Fibroblast of skin of right biceps (primary cell): ENCODE measurements at places on chromosomes 13 and 19.

DNA sequence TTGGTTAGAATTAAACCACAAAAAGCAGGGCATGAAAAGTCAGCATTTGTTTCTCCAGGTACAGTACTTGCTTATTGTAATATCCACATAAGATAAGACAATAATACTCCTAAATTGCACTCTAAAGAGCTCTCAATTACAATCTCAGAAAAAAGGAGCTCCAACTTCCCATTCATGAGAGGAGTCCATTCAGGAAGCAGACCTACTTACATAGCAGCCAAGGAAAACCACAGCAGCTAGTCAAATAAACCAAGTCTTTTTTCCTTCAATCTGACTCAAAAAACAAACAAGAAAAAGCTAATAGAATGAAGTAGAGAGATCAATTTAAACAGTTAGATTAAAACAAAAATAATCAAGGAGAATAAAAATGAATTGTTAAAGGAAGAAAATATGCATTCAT lies 885.2 kb upstream of the SLITRK6 start:
- DNase-seq, result no peak

DNA sequence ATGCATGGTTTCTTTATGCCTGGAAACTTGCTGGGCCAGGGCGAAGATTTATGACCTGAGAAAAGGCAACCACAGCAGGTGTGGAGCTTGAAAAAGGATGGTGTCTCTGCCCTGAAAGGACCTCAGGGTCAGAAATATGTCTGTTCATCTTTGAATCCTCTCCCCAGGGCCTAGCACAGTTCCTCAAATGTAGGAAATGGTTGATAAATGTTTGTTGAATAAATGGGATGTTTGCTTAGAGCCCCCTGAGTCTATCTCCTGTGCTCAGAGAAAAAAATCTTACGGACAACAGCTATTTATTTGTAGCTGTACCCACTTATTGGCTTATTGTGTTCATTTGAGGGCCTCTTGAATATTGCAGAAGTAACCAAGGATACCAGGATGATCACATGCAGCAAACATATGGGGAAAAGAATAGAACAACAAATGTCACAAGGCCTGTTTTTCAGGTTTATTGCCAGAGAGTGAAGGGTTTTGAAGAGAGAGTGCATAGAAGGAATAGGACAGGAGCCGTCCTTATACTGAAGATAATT lies 114.5 kb downstream of the KLF5 start:
- DNase-seq, result no peak

DNA sequence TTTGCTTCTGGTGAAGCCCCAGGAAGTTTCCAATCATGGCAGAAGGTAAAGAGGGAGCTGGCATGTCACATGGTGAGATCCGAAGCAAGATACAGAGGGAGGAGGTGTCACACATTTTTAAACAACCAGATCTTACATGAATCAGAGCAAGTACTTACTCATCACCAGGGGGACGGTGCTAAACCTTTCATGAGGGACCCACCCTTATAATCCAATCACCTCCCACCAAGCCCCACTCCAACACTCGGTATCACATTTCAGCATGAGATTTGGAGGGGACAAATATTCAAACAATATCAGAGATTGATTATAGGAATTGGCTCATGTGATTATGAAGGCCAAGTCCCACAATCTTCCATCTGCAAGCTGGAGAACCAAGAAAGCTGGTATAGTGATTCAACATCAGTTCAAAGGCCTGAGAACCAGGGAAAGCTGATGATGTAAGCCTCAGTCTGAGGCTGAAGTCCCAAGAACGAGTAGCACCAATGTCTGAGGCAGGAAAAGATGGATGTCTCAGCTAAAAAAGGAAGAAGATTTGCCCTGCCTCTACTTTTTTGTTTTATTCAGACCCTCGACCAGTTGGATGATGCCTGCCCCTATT lies 58.6 kb upstream of the WDFY2 start:
- DNase-seq, result peak; percentile 70

DNA sequence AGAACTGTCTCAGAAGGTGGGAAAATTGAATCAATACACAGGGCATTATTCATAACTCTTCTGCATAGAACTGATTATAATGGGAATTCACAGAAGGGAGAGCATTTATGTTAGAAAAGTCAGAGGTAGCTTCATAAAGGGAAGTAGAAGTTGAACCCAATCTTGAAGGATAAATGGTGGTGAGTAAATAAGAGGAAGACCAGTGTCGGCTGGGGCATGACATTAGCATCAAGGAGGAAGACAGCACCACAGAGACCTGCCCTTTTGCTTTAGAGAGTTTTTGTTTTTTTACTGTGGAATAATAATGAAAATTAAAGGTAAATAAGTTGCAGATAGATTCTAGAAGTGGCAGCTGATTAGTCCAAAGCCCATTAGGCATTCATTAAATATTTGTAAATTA lies 21.9 kb downstream of the CDC16 start:
- DNase-seq, result no peak

GRCh38 chr13:101751488-101751887 lies 299.0 kb downstream of the ITGBL1 start:
- DNase-seq, result peak; percentile 62

GRCh38 chr13:64725492-64725891 lies 2504.6 kb downstream of the PCDH9 start:
- no peak for DNase-seq

DNA sequence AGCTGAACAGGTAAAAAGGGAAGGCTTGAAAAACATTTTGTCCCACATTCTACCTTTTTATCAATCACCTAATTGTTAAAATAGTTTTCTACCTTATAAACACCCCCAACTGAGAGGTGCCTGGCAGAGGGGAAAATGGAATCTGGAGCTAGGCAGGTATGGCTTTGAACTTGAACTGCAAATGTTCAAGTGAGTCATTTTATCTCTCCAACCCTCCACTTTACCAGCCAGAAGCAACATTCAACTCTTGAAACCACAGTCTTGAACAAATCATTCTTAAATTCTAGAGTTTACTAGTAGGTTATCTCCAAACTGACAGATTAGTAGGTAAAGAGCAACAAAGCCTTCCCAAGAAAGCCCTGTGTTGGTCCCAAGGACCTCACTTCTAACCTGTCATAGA lies 116.9 kb downstream of the ABCC4 start:
- no peak for DNase-seq

DNA sequence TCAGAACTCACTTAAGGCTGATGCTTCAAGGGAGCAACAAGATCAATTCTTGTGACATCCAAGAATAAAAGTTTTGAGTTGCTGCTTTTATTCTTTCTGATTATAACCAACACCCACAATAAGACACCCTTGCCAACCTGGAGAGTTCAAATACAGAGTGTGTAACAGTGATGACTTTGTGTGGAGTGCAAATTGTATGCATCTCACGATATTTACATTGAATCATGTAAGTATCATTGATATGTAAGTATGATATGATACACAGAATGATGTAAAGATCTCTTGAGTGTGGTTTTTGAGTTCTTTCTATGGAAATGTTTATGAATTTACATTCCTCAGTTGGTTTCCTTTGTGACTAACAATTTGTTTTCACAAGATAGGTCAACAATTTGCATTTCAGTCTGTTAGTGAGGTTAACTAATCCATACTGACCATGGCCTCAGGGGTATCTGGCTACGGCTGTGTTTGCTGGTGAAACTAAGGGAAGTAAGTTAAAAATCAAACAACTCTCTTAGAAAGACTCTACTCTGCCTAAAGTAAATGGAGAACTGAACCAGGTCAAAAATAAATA lies 12.4 kb downstream of the LHFPL6 start:
- no peak for DNase-seq

GRCh38 chr13:91417660-91418325 lies 19.4 kb downstream of the GPC5 start:
- DNase-seq, result no peak

DNA sequence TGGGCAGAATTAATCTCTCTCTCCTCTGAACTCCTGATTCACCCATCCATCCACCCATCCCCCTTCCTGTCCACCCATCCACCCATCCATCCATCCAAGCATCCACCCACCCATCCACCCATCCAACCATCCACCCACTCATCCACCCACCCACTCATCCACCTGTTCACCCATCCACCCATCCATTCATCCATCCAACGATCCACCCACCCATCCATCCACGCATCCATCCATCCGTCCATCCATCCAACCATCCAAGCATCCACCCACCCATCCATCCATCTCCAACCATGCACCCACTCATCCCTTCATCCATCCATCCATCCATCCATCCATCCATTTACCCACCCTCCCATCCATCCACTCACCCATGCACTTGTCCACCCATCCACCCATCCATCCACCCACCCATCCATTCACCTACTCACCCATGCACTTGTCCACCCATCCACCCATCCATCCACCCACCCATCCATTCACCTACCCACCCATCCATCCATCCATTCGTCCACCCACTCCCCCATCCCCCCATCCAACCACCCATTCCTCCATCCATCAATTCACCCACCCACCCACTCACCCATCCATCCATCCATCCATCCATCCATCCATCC lies 18.7 kb downstream of the MEX3D start:
- DNase-seq, result no peak

DNA sequence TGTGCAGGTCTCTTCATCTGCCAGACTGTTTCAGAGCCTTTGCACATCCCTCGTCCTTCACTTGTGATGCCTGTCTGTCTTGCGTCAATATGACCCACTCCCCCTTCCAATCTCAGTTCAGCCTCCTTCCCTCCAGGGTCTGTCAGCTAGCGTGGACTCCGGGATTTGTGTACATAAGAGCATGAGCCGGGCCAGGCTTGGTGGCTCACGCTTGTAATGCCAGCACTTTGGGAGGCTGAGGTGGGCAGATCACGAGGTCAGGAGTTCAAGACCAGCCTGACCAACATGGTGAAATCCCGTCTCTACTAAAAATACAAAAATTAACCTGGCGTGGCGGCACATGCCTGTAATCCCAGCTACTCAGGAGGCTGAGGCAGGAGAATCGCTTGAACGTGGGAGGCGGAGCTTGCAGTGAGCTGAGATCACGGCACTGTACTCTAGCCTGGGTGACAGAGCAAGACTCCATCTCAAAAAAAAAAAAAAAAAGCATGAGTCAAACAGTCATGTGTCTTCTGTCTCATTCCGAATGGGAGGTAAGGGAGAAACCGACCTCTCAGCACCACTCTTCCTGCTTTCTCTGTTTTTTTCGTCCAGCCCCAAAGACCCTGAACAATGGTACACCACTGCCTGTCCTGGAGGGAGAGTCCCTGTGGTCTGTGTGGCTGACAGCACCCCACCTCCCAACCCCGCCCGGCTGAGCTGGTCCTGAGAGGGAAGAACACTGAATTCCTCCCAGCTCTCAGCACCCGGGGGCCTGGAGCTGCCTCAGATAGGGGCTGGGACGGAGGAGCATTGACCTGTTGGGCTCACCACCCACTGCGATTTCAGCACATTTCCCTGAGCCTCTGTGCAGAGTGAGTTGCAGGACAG lies 2.4 kb upstream of the SIGLEC9 start:
- DNase-seq, result peak; percentile 29

- peak; percentile 56 for DNase-seq
These were observed 66.9 kb upstream of the DIAPH3 start for GRCh38 chr13:60230593-60230992.

- DNase-seq, result peak; percentile 87
These were observed 119.3 kb downstream of the COL4A1 start for GRCh38 chr13:110187641-110188161.

DNA sequence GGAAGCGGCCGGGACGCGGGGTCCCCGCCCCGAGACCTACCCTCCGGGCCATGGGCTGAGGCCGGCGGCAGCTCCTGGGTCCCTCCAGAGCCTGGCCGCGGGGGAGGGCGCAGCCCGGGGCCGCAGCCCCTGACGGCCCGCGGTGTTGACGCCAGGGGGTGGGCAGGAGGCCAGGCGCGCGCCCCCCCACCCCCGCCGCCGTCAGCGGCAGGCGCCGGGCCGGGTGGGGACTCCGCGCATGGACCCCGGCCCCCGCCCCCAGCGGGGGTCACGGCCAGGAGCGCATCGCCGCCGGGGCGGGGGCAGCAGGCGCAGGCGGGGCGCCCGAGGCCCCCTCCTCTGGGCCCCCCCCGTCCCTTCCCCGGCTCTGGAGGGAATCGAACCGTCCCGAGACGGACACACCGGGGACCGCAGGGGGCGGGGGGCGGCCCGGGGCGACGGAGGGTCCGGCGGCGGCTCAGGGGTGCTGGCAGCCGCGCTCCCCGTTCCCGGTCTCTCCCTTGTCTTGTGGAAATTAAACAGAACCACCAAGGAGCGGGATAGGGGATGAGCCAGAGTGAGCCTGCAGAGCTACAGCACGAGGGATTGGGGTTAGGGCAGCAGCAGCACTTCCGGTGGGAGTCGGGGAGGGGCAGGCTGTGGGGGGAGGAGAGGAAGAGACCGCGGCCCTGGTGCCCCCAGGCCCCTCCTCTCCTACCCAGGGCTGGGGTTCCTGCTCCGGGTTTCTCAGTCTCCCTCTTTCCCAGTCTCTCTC lies at the start of gene MEIS3:
MEIS3 (minus strand) TSS at position 498 of the 754 bp plus-strand sequence; CDS start at position 52, 446 bp downstream.
- DNase-seq, result peak; percentile 15

- peak; percentile 93 for DNase-seq
These were observed 33.2 kb downstream of the RASA3 start for GRCh38 chr13:114099191-114099590.

DNA sequence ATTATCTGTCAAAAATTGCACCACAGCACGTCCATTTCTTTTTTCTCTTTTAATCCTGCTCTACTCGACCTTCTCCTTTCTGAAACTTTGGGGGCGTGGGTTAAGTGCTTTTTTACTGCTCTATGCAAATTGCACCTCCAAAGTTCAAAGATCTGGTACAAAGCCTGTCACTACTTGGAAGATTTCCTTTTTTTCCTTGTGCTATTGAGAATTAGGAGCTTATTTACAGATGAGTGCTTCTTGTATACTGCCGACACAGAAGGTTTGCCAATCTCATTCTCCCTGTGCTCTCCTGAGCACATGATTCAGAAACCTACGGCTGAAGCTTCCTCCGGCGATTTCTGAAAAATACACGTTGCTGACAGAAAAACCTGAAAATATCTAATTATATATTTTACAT lies 94.8 kb downstream of the TEX29 start:
- no peak for DNase-seq

- DNase-seq, result peak; percentile 55
These were observed 15.7 kb downstream of the PLIN3 start for GRCh38 chr19:4851551-4852290.

GRCh38 chr13:112251930-112252585 lies 124.1 kb upstream of the SPACA7 start:
- DNase-seq, result no peak

- DNase-seq, result peak; percentile 32
These were observed 270.5 kb downstream of the GPC6 start for GRCh38 chr13:93496985-93497673.

DNA sequence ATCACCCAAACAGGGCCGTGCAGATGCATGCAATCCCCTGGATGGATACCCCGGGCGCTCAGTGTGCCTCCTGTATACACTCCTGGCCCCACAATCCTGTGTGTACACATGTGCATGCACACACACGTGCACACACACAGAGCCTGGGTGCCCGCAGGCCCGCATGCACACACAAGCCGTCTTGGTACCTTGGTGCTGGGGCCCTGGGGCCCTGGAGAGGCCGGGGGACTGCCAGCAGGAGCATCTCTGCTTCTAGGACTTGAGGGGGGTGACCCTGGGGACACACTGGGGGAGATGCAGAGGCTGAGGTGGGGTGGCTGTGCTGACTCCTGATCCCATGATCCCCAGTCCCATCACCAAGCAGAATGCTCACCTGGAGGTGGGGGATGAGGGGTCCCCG lies 15.6 kb upstream of the EPOR start:
- no peak for DNase-seq
